Ascending aorta (tissue), 2 donors: ENCODE measurements at places on chromosomes 6 and 20. TPM values are rescaled to one million over a fixed set of nuclear protein-coding genes. Genes with fewer than 3 reads are reported as not detected.

Gene MLN
- not detected for total RNA-seq

Gene THBS2
- 709 TPM for total RNA-seq

Gene HLA-DQA1
- total RNA-seq = 2.0 TPM

Gene CLIC1
- total RNA-seq = 281 TPM

Gene C20orf144
- total RNA-seq = not detected

Gene ARHGAP40
- total RNA-seq = not detected

Gene LY86
- total RNA-seq = not detected

Gene SMLR1
- not detected for total RNA-seq

Gene PRPH2
- 0.11 TPM for total RNA-seq

Gene DLK2
- not detected for total RNA-seq

Gene TUBB2B
- total RNA-seq = not detected

Gene TMEM244
- total RNA-seq = not detected

Gene GUCA1A
- 0.21 TPM for total RNA-seq

Gene POLR1C
- total RNA-seq = 51.5 TPM

Gene PTCRA
- total RNA-seq = not detected

Gene SLC35D3
- not detected for total RNA-seq

Gene GPX5
- not detected for total RNA-seq

Gene VARS1
- 48.3 TPM for total RNA-seq

Gene CENPB
- 173 TPM for total RNA-seq

Gene FAM83C
- total RNA-seq = not detected

Gene CARMIL1
- total RNA-seq = 16.1 TPM

Gene IL17F
- not detected for total RNA-seq

Gene DEFB132
- total RNA-seq = 0.32 TPM

Gene OR2B6
- not detected for total RNA-seq

Gene LTB
- total RNA-seq = not detected

Gene TAAR9
- not detected for total RNA-seq

Gene OR2H1
- total RNA-seq = not detected

Gene CRNKL1
- total RNA-seq = 2.2 TPM
